ENCODE measurements at places on chromosomes 2 and 18.

DNA sequence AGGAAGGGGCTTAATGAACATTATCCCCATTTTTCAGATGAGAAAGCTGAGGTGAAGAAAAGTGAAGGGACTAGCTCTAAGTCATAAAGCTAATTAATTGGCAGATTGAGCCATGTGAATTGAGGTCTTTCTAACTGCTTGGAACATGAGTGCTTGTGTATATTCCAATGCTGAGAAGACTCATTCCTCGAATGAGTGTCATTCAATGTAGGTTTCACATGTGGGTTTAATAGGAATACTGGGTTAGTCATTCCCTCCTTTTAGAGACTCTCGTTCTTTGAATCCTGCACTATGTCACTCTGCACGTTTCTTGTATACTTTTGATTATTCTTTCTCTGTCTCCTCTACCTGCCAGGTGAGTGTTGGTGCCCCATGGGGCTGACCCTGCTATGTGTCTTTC is 218.2 kb downstream of the HRH4 start:
- DNase-seq: no peak

- peak; percentile 23 for DNase-seq
Measured at GRCh38 chr2:67846370-67847070, 216.3 kb downstream of the C1D start.

DNA sequence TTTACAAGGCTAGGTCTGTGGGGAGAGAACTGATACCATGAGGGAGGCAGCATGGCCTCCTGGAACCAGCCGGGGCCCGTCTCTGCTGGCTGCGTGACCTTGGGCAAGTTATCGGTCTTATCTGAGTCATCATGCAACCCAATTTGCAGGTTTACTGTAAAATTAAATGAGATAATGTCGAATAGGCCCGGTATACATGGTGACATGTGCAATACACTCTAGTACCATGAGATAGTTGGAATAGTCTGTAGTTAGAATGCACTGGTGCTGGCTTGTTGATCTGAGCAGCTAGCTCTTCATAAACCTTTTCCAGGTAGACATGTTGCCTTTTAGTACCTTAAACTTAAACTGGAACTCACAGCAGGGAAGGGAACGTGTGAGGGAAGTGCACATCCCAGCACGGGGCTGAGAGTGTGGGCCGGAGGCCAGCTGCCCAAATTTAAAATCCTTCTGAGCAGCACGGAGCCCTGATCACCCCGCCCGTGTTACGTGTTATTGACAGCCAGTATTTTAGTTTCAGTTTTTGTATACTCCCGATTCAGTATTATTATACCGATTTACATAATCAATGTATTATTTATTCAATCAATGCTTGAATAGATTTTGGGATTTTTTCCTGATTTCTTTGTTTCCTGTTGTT is 72.4 kb upstream of the HS6ST1 start:
- DNase-seq: no peak

- DNase-seq: no peak
Measured at GRCh38 chr2:17962876-17963275, 84.4 kb downstream of the KCNS3 start.

GRCh38 chr2:209476367-209477208 is 52.7 kb downstream of the MAP2 start:
- no peak for DNase-seq

- no peak for DNase-seq
Measured at GRCh38 chr2:42959234-42960001, 167.0 kb upstream of the HAAO start.
